ENCODE measurements at places on chromosomes 6 and 20. TPM values are rescaled to one million over a fixed set of nuclear protein-coding genes. Genes with fewer than 3 reads are reported as not detected.
A peak's percentile ranks its signal among the peaks of the same experiment; 100 is the strongest.

GRCh38 chr20:43658069-43658722 is 8.7 kb upstream of the MYBL2 start:
- no peak for DNase-seq
- peaks cover 16% of the 10 kb centered on the region for H3K4me1 ChIP-seq
- H3K27me3 ChIP-seq = no peaks in the 10 kb centered on the region
- H3K4me3 ChIP-seq = peak overlapping the region; percentile 88
- no peaks in the 10 kb centered on the region for H3K36me3 ChIP-seq

DNA sequence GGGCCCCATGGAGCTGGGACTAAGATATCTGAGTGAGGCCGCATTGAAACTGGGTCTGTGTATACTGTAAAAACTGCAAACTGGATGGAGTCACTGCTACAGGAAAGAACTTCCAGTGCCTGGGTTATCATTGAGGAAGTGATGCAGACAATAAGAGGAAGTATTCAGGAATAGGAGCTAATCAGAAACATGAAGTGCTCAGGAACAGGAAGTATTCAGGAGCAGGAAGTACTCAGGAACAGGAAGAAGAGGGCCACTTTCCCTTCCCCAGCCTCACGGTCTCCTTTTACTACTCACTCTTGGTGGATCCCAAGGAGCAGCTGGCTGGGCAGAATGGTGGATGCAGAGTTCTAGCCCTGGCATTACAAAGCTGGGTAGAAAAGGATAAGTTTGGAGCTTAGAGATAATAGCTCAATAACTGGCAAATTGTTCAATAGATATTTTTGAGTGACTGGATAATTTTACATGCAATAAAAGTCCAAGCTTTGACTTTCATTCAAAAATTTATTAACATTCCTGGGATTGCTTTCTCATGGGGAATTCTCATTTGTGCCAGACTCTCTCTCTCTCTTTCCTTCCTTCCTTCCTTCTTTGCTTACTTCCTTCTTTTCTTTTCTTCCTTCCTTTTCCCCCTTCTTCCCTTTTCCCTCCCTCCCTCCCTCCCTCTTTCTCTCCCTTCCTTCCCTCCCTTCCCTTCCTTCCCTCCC is 82.2 kb upstream of the PAX1 start:
- no peak overlapping the region for H3K27ac ChIP-seq
- H3K36me3 ChIP-seq = no peaks in the 10 kb centered on the region
- DNase-seq = no peak
- no peak overlapping the region for H3K4me3 ChIP-seq
- no peaks in the 10 kb centered on the region for H3K27me3 ChIP-seq

The RBCK1 gene
- 93.9 TPM for total RNA-seq

The BCLAF1 gene
- 429 TPM for total RNA-seq

All from CD4-positive, CD25-positive, alpha-beta regulatory T cell (primary cell).